Stimulated activated CD4-positive, alpha-beta T cell treated with anti-CD3 and anti-CD28 coated beads, Interleukin-4, amount 100 ng/mL, for 4 hours (primary cell): ENCODE measurements at places on chromosomes 7 and 10.
A peak's percentile ranks its signal among the peaks of the same experiment; 100 is the strongest.

GRCh38 chr10:1377231-1377630, 321.0 kb downstream of the WDR37 start:
- no peak for DNase-seq

DNA sequence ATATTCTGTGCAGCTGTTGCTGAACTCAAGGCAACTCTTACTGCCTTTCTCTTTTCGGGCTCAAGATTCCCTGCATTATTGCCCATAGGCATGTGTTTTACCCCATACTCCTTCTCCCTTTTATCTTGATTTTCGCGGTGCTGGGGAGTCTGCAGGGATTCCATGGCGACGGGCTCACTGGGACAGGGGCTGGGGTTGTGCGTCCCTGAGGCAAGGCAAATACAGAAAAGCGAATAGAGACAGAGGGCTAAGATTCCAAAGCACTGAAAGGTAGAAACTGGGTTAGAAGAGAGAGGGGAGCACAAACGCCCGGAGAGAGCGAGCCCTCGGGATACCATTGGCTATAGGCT, 519 bp upstream of the RPP38 start:
- DNase-seq = no peak

DNA sequence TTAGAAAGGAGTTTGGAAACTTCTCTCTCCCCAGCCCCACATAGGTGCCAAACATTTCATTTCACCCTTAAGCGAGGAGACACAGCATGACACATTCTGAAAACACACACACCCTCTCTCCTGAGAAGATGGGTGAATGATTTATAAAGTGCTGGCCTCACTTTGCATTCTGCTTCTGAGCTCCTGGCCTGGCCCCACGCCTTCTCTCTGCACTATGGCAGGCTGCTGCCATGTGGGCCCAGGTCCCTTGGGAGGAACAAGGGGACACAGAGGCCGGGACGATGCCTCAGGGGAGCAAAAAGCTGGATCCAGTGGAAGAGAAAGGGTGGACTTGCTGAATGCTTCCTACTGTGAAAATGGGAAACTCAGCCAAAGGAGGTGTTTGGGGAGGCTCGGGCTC, 56.0 kb downstream of the CPXM2 start:
- no peak for DNase-seq

GRCh38 chr7:127792528-127793342, 140.7 kb downstream of the SND1 start:
- DNase-seq = no peak

- DNase-seq = no peak
Observed at GRCh38 chr10:11218395-11218794, 200.7 kb downstream of the CELF2 start.

- no peak for DNase-seq
Observed at GRCh38 chr7:35254496-35255442, 869 bp upstream of the TBX20 start.

DNA sequence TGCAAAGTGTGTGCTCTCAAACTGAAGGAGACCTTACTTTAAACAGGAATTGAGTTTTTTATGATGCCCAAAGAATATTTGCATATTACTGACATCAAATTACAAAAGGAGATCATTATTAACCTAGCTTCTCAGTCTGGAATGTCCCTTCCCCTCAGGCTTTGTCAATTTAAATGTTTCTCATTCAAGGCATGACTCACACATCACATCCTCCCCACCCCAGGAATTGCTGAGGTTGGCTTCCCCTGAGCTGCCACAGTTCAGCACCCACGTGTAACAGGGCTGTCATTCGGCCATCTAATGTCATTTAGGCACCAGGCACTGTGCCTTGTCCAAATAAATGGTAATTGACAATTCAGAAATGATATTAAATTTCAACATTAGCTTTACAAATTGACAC, 305.9 kb upstream of the MGMT start:
- peak; percentile 15 for DNase-seq

DNA sequence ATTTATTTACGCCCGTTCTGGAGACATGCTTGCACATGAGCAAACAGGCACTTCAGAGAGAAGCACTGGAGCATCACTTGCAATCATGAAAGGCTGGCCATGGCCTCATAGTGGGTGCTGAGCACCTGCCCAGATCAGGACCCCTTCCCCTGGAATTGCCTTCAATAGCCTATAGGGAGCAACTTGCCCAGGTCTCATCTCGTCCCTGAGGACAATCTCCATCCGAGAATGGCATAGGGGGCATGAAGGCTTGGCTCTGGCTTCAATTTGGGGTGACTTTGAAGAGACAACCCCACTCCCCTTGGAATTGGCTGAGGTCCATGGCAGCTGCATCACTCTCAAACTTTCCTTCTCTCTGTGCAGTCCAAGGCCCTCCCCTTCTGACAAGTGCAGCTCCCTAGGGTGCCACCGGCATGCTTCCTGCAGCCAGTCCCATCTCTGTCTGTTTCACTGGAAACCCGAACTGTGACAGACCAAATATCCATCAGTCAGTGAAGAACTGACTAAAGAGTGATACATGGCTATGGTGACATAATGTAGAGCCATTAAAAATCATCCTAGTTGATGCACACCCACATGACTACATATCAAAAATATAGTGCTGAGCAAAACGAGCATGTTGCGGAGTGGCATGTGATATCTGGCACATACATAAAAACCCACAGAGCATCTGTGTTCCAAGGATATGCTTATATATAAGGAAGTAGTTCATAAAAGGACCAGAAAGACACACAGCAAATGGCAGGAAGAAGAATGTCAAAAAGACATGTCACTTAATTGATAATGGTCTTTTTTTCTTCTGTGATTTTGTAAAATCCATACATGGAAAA, 12.4 kb downstream of the GDF2 start:
- no peak for DNase-seq

DNA sequence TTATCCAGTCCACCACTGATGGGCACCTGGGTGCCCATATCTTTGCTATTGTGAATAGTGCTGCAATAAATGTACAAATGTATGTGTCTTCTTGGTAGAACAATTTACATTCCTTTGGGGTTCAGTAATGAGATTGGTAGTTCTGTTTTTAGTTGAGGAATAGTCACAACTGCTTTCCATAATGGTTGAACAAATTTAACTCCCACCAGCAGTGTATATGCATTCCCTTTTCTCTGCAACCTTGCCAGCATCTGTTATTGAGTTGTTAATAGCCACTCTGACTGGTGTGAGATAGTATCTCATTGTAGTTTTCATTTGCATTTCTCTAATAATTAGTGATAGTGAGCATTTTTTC, 27.8 kb downstream of the COA1 start:
- DNase-seq = no peak

DNA sequence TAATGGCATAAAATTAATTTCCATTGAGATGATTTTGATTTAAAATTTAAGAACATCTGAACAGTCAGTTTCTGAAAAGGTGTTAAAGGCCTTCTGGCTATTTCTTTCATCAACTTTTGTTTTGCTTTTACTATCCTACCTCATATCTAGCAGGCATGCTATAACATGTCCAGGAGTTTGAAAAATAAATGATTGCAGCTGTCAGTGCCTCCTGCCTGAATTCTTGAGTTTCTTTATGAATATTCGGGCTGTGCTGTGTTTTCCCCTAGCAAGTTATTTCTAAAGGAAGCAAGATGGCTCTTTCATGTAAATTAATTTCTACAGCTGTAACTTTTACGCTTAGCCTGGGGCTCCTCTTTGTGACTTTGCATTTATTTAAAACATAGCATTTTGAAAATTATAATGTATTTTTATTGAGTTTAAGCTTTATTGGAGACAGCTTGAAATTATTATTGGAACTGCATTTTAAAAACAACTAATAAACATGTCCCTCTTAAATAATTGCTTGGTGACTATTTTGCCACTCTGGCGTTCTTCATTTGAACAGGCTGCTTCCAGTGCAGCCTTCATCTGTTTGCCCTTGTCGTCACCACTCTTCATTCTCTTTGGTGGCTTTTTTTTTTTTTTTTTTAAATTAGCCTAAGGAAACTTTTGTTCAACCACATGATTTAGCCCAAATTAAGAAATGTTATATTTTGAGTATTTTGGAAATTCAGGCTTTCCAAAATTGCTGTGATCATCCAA, 1083.4 kb upstream of the LRRN3 start:
- no peak for DNase-seq

GRCh38 chr7:75667938-75668337, 70.8 kb downstream of the HIP1 start:
- no peak for DNase-seq

- no peak for DNase-seq
Observed at GRCh38 chr10:47107007-47107747, 192.8 kb upstream of the GDF10 start.

DNA sequence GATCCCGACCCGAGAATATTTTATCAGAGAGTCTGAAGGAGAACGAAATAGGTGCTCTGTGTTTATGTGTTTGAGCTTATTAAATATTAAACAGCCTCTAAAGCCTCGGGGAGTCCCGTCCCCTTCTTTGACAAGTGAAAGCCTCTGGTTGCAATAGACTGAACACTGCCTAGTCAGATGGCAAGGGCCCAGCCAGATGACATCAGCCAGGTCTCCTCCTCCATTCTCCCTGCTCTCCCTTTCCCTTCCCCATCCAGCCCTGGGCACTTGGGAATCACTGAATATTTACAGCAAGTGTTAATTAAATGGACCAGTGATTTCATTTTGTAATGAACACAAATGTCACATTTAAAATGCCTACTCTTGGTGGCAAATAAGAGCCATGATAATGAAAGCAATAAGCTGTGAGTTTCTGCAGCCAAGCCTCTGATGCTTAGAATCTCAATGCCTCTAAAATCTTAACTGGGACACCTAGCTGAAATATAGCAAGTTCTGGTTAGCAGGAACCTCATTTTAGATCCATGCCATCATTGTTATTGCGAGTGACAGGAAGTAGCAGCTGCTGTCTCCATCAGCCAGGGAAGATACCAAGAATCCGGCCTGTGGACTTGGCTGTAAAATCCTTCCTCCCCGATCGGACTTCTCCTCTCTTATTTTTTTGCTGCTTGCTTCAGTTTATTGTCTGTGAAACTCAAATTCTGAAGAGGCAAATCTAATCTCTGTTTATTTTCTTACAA, 202.1 kb downstream of the PRPF18 start:
- no peak for DNase-seq

DNA sequence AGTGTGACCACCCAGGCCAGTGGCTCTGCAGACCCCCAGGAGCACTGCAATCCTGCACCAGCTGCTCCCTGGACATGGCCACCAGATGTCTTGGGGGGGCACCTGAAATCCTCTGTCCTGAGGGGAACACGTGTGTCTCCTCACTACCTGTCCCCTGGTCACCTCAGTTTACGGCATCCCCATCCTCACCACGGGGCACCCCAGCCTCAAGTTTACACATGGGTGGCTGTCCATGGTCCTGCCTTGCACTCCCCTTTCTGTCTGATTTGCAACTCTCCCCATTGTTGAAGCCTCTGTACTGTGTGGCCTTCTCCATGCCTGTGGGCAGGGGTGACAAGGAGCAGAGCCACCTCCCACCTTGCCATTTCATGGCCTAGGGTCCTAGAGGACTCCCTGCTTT, 67.2 kb downstream of the RAMP3 start:
- DNase-seq = no peak

DNA sequence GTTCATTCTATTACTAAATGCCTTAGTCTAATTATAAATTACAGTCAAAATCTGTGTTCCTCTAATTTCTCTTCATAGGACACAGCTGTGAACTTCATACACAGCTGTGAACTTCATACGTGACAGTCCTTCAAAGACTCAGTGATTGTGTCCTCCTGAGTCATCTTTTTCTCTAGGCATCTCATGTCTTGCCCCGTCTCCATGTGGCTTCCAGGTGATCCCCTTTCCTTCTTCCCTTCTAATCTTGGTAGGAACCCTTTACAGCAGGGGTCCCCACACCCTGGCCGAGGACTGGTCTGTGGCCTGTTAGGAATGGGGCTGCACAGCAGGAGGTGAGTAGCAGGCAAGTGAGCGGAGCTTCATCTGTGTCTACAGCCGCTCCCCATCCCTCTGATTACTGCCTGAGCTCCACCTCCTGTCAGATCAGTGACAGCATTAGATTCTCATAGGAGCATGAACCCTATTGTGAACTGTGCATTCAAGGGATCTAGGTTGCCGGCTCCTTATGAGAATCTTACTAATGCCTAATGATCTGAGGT, 14.0 kb upstream of the EIF5AL1 start:
- no peak for DNase-seq

- no peak for DNase-seq
Observed at GRCh38 chr10:8035641-8036470, 18.6 kb upstream of the GATA3 start.

DNA sequence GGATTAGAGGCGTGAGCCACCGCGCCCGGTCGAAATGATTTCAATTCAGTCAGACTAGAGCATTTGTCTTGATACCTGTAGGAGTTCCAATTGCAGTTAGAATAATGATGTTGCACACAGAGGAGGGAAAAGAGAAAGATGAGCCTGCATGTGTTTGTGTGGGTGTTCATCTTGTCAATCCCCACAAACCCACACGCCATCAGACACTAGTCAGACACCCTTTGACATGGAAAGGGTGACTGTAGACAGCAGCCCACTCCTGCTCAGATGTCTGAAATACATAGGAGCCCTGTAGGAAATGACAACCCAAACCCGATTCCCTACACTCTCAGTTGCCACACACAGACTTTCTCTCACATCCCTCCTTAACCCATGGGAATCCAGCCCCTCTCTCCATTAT, 92.0 kb downstream of the ABLIM1 start:
- no peak for DNase-seq

- no peak for DNase-seq
Observed at GRCh38 chr10:85619832-85620231, 746.8 kb downstream of the GRID1 start.

DNA sequence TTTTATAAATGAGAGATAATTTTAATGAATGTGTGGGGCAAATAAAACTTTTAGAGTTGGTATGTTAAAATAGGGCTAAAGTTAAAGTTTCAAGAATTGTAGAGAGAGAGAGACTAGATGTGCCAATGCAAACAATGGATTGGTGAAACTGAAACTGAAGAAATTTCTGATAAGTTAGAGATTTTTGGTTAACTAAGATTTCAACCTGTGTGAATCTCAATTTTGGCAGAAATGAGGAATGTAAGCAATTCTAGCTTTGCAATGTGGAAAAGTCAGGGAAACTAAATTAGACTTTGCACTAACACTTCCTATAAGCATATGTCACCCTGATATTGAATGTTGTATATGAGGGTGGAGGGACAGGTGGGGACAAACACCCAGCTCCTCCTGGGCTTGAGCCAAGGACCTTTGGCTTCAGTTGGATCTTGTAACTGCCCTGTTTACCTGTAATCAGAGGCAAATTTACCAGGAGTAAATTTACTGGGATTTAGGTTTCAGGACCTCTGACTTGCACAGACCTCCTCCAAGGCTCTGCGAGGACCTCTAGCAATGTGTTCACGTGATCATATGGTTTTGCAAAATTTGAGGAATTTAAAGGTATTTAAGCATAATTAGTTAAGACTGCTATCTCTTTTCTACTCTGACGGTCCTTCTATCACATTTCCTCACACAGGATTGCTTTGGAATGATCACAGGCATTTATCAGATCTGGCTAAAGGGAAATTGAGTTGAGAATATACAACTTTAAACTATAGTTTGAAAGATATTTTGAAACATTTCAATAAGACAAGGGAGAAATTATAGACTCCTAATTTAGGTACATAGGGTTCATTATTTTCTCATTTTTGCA, 33.1 kb upstream of the RPA3 start:
- no peak for DNase-seq
